ENCODE measurements at places on chromosomes 6 and 20.

DNA sequence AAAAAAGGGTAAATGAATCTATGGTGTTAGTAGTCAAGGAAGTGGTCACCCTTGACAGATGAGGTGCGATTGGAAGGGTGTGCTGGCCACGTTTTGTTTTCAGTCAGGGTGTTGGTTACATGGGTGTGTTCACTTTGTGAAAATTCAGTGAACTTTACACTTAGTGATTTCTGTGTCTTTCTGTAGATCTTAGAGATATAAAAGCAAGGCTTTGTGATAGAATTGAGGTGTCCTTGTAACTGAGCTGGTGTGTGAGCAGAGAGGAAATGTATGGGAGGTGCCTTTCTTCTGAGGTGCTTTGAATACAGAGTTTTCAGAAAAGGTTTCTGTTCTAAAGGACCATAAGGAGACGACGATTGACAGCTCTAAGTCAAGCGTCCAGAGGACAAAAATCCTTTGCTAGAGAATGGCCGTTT lies 90.5 kb downstream of the SAMD3 start:
- peak; percentile 86 for DNase-seq

DNA sequence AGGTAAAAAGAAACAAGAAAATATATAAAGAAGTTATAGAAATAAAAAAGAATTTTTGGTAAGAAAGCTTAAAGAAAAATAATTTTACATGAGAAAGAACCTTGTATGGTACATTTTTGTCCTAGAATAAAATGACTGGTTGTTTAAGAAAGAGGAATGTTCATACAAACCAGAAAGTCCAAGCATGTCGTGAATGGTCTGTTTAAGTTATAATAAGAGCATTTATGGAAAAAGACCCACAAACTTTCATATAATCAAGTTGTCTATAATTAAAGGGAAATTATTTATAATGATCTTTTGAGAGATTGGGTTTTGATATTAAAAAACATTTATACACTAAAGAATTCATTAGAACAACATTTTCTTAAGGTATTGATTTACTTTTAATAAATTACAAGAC lies 27.8 kb upstream of the FAM110A start:
- DNase-seq: no peak

DNA sequence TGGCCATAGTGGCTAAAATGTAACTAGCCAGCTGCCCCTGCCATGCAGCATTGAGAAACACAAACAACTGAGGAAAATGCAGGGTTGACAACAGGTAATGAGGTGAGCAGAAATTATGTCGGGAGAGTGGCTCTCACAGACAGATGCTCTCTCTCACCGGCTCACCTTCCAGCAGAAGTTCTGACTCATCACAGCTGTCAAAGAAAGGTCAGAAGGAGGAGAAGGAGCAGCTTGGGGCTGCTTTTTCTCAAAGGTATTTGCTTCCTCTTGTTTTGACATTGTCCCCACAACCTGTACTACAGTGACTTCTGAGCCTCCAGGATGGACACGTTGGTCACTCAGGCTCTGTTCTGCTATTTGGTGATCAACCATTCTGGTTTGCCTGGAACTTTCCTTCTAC lies 190.5 kb upstream of the HEY2 start:
- DNase-seq: no peak

- DNase-seq: no peak
Observed at GRCh38 chr6:6331393-6331792, 10.9 kb upstream of the F13A1 start.

DNA sequence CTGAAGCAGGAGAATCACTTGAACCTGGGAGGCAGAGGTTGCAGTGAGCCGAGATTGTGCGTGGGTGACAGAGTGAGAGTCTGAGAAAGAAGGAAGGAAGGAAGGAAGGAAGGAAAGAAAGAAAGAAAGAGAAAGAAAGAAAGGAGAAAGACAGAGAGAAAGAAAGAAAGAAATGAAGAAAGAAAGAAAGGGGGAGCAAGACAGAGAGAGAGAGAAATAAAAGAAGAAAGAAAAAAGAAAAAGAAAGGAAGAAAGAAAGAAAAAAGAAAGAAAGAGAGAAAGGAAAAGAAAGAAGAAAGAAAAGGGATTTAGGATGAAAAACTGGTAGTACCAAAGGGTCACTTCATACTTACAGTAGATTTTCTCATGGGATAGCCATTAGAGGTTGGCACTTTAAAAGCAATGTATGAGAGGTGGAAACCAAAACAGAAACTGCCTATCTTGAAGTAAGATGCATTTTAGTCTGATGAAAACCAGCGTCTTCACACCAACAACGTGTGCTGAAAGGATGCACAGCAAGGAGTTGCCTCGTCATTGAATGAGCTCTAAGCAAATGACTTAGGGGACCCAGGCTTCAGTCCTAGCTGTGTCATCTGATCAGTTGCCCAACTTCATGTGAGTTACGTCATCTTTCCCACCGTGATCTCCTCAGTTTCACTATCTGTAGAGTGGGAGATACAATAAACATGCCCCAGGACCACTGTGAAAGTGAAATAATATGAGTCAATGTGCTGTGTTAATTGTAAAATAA lies 133.9 kb upstream of the NEDD9 start:
- DNase-seq: peak; percentile 75

- DNase-seq: no peak
Observed at GRCh38 chr6:142372348-142372747, 70.5 kb downstream of the ADGRG6 start.

GRCh38 chr6:11187301-11187700 lies 45.2 kb downstream of the NEDD9 start:
- no peak for DNase-seq

DNA sequence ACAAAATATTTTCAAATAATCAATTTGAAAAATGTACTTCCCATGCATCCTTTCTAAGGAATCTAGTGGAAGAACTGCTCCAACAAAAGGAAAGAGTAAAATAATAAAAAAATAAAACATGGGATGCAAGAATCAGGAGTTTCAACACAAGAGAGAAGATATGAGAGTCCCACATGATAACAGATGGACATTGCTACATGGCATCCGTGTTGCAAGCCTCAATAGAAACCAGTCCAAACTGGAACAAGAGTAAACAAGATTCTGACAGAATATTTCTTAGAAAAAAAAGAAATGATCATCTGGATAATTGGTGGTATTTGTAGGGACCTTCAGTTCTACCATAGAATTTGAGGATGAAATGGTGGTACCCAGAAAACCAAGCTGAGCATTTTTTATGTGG lies 186.8 kb downstream of the FRK start:
- DNase-seq: no peak

DNA sequence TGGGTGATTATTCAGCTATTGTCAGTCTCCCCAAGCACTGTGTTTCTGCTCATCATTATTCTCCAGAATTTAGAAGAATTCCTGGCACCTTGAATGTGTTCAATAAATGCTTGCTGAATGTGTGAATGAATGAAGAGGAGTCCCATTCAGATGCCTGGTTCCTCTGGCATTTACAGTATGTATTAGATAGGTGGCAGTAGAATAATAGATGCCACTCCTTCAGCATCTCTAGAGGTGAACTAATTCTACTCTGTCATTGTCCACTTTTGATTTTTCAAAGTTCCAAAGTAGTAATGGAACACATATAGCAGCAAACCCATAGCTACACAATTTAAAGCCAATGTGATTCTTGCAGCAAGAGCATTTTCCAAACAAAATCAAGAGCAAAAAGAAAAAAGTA lies 118.9 kb upstream of the CEP162 start:
- no peak for DNase-seq

GRCh38 chr6:113414511-113414910 lies 442.6 kb upstream of the MARCKS start:
- DNase-seq: no peak

- peak; percentile 66 for DNase-seq
Observed at GRCh38 chr6:149925974-149926777, 3.3 kb upstream of the RAET1G start.

GRCh38 chr6:137823826-137824555 lies 43.1 kb upstream of the TNFAIP3 start:
- DNase-seq: peak; percentile 84

GRCh38 chr6:139699335-139699734 lies 324.9 kb upstream of the CITED2 start:
- no peak for DNase-seq

DNA sequence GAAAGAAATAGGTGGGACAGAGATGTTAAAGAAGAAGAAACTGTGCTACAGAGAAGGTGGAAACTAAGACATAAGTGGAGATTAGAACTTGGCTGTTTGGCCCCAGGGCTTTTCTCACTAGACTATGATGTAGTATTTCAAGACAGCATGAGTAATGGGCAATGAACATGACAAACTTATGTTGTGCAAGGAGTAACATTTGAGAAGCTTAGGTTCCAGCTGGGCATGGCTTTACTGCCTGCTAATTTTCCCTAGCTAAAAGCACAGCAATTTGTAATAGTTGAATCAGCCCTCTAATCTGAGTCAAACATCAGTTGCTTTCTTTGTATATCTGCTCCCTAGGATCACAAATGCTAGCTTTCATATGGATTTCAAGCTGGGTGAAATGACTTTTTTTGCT lies 294.3 kb upstream of the BMP2 start:
- DNase-seq: no peak

GRCh38 chr20:33914919-33915318 lies 78.8 kb upstream of the RALY start:
- peak; percentile 40 for DNase-seq

GRCh38 chr6:14841901-14842421 lies 403.9 kb upstream of the JARID2 start:
- no peak for DNase-seq

- DNase-seq: no peak
Observed at GRCh38 chr6:53543359-53544216, 1.3 kb downstream of the GCLC start.

DNA sequence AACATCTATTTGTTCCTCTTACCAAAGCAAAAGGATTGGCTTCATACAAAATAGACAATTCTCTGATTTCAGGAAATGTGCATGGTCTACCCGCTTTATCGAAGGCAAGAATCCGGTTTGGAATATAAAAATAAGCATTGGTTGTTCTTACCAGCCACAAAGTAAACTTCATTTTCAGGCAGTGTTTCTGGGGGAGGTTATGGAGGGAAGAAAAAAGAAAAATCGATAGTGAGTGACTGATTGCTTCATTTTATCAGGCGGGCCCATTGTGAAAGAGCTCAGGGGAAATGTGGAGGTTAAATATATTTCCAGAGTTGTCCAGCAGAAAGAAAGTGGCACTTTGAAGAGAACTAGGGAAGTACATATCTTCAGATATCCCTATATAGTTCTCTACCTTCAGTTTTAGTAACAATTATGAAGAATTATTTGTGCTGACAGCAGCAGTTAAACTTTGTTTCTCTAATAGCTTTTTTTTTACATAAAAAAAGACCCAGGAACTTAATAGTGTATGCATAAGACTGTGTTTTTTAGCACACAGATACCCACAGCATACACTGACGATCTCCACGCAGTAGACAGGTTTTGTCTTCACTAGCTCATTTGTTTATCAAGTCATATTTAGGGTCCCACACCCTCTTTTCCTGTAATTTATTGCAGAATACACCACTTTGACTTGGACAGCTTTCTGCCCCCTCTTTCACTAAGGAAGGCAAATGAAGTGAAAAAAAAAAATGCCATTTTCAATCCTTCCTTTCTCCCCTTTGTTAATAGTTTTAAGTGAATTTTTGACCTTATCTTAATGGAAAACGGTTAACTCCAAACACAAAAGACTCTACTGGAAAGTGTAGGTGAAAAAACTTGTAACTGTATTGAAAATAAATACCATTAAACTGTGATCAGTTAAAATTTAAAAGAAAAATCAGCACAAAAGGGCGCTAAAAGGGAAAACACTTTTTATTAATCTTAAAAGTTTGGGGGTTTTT lies 2.9 kb downstream of the POU3F2 start:
- DNase-seq: no peak

- DNase-seq: no peak
Observed at GRCh38 chr6:84467296-84467695, 239.9 kb upstream of the CEP162 start.

- no peak for DNase-seq
Observed at GRCh38 chr6:109315341-109316110, 66.7 kb downstream of the CD164 start.

GRCh38 chr6:71608646-71609045 lies 277.7 kb upstream of the RIMS1 start:
- DNase-seq: no peak

- no peak for DNase-seq
Observed at GRCh38 chr20:13205425-13205824, 15.6 kb upstream of the ISM1 start.

DNA sequence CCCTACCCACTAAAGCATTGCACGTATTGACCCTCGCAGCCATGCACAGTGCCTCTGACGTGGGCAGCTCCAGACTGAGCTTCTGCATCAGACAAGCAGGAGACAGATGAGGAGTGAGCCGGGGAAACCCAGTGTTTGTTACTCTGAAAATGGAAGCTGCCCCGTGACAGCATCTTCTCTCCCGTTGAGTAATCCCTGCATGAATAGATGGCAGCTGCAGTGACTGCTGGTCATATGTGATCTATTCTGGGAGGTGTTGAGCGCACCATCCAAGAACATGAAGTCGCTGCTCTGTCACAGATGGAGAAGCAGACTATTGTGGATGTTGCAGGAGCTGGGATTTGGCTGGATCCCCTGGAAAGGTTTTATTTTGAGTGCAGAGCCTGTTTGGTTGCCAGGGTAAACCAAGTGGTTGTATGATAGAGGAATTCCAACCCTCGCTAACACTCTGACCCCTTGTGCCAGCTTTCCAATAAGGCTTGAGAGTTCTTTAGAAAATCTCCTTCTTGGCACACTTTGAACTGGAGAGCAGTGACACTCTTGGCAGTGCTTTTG lies 242.2 kb downstream of the NRN1 start:
- no peak for DNase-seq

GRCh38 chr20:14498772-14499171 lies 161.4 kb upstream of the FLRT3 start:
- no peak for DNase-seq

DNA sequence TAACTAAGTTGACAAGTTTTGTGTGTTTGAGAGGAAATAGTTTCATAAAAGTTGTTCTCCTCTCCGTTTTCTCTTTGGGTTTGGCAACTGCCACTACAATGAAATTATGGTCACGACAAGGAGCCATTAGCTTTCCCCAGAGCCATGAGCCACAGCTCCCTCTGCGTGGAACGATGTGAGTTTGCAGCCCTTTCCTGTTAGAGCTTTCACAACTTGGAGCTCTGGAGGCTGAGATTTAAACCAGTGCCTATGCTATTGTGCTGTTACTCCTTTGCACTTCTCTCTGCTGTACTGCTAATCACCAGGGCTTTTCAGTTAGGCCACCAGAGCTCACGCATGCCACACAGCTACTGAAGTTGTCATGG lies 29.3 kb upstream of the TXNDC5 start:
- DNase-seq: no peak
